NCI-H1930 (cell line): ENCODE measurements at places on chromosomes 13 and 19.

DNA sequence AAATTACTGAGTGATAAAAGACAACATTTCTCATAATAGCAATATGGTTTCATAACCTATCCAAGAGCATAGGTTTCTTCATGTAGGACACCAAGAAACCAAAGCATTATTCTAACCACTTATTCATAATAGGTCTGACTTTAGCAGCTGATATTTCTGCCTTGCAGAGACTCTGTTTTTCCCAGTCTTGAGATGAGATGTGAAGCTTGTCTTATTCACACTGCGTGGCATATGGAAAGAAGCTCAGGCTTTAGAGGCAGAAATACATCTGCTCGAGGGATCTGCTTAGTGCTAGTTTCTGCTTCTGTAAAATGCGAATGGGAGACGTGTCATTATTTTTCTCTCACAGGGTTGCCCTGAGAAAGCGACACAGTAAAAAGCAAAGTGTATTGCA is 232.0 kb upstream of the SPRY2 start:
- DNase-seq = no peak

DNA sequence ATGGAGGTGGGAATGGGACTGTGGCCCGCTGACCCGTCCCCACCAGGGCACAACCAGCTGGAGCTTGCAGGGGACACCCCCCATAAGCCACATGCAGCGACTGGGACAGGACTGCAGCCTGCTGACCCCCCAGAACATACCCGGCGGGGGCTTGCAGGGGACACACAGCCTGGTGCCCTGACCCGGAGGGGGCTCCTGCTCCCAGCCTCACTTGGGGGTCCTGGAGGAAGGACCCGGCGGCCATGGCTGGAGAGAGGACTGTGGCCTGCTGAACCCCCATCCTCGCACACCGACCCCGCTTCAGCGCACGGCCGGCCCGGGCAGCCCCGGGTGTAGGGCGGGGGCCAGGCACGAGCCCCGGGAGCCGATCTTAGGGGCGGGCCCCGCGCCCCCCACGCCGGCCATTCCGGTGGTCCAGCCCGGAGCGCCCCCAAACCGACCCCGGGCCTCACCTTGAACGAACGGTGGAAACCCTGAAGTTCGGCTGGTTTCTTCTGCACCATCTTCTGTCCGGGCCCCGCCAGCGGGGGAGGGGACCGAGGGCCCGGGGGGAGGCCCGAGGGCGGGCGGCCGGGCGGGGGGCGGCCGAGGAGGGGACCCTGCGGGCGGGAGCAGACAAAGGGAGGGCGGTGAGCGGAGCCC is 574 bp downstream of the MKNK2 start:
- DNase-seq = no peak

DNA sequence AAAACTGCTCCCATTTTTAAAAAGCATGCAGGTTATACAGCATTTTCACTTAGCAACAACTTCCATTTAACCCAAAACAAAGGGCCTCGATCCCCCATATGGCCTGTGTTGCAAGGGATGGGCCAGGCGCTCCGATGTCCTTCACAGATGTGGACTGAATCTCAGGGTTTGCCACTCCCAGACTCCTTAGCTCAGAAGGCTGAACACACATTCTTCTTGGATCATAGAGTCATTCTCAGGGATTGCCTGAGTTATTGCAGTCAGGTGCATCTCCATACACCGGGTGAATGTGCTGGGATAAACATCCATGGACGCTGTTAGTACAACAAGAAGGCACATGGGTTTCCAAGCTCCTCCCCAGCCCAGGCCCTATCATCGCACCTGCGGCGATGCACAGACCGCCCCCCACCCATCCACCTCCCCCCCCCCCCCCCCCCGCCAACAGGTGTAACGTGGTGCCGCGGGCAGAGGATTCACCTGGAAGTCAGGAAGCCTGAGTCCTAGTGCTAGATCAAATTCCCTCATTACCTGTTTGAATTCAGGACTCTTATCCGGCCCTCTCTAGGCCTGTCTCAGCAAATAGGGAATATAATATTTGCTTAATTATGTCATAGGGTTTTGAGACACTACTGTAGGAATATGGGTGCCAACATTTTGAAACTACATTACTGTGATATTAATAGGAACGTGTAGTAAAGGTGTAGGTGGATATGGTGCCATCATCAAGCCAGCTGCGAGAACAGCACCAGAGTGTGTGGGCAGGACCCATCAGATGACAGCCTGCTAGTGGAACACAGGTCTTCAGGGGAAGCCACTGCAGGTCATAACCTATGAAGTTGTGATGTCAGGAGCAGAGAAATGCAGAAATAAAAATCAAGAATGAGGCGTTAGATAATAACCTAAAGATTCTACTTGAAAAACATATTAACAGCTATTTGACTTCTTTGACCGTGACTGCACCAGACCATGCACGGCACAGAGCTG is 110.9 kb downstream of the SACS start:
- no peak for DNase-seq

- DNase-seq = peak; percentile 5
These were observed 598.6 kb upstream of the PCDH20 start for GRCh38 chr13:62014299-62014698.

- no peak for DNase-seq
These were observed 62.5 kb upstream of the PDX1 start for GRCh38 chr13:27857282-27857681.

DNA sequence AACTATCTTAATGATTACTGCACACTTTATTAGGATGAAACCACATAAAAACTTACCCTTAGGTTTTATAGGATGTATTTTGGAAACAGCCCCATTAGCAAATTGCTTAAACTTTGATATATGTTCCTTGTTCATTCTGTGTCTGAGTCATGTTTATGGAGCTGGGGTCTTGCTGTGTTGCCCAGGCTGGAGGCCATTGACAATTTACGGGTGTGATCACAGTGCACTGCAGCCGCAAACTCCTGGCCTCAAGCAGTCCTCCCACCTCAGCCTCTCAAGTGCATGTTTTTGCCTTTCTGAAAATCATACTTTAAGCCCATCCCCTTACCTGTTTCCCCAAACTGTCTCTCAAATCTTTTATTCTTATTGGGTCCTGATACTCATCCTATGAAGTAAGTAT is 5.2 kb upstream of the CHAMP1 start:
- DNase-seq = no peak

- DNase-seq = no peak
These were observed 16.5 kb upstream of the C13orf46 start for GRCh38 chr13:113990321-113990837.

DNA sequence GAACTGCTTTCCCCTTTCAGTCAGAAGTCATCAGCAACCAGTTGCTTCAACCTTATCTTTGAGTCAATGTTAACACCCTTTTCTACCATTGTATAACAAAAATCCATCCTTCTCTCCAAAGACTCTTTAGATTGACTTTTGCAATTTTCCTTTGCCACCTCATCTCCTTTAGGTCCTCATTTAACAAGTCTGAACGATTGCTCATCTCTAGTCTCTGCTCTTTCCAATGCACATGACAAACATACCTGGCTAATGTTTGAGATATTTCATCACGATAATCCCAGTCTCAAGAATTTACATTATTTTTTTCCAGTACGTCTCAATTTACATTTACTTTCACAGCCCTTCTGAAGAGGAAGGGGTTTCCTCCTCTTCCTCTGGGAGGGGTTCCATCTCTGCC is 127.5 kb downstream of the KLF12 start:
- no peak for DNase-seq

- no peak for DNase-seq
These were observed 27.9 kb downstream of the POP4 start for GRCh38 chr19:29634002-29634401.

DNA sequence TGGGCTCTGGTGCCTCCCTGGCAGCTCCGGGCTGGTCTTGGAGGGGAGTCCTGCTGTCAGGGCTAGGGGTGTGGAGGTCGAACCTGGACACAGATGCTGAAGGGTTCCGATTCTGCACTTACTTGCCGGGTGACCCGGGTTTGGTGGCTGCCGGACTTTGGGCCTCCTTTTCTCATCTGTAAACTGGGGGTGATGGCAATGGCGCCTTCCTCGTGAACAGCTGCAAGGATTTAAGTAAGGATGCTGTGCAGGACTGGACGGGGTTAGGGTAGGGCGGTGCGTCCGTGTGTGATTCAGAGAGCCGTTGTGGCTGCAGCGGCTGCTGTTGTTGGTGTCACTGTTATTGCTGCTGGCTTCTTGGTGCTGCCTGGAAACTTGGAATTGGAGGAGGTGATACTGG is 2.4 kb downstream of the HPN start:
- no peak for DNase-seq

DNA sequence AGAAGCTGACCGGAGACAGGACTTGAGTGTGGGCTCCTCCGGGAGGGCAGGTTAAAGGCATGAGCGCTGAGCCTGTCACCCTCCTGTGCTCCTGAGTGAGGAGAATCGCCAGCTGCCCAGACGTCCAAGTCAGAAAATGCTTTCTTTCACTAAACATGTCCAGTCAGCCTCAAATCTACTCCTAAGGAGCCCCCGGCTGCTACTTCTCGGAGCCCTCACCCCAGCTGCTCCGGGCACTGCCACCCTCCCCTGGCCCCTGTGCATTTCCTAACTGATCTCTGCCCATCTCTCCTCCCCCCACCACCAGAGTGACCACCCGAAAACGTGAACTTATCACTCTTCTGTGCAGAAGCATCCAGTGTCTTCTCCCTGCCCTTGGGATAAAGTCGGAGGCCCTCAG is 277.5 kb upstream of the SOX1 start:
- DNase-seq = no peak

- no peak for DNase-seq
These were observed 11.3 kb upstream of the FFAR2 start for GRCh38 chr19:35436477-35437405.

GRCh38 chr13:110275931-110276552 is 30.9 kb downstream of the COL4A1 start:
- no peak for DNase-seq

GRCh38 chr13:20676213-20676612 is 27.3 kb upstream of the IL17D start:
- DNase-seq = no peak
